ENCODE measurements at places on chromosomes 4 and X. TPM values are rescaled to one million over a fixed set of nuclear protein-coding genes. Genes with fewer than 3 reads are reported as not detected.

Gene CDX4
- not detected for total RNA-seq

Gene NALF2
- total RNA-seq, result 5.1 TPM

Gene GPR173
- total RNA-seq, result 27.0 TPM

Gene PHKA1
- total RNA-seq, result 5.1 TPM

Gene ATOH1
- not detected for total RNA-seq

Gene NR0B1
- 1.4 TPM for total RNA-seq

Gene SH3D19
- total RNA-seq, result 19.4 TPM

Gene CENPVL3
- 10.4 TPM for total RNA-seq

Gene UFSP2
- total RNA-seq, result 52.1 TPM

Gene SMARCAD1
- 83.3 TPM for total RNA-seq
